ENCODE measurements at places on chromosomes 12 and 14.

DNA sequence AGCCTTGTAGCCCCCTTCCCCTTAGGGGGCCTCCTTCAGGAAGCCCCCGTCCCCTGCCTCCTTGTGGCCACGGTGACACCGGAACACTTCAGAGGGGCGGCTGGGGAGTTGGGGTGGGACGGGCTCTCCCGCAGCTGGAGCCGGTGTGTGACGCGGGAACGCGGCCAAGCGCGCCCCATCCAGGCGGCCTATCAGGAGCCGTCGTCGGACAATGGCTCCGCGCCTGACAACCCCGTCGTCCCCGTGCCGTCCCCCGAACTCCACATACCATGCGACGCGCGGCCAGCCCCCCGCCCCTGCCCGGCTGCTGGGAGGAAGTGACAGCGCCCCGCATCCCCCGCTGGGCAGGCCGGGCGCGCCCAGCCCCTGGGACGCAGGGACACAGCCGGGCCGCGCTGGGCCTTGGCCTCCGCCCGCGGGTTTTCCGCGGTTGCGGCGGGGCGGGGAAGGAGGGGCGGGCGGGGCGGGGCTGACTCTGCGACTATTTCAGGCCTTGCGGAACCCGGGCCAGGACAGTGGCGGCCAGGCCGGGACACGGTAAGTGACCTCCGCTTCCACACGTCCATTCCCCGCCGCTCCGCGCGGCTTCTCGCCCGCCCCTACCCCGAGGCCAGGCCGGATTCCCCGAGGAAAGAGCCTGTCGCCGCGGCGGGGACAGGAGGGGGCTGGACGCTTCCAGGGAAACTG lies at the start of gene TNFAIP2:
Gene TNFAIP2, plus strand, starts transcription at position 515 of the 687 bp plus-strand sequence. CDS start 2,997 bp downstream, outside the sequence.
- DNase-seq, result peak; percentile 77

DNA sequence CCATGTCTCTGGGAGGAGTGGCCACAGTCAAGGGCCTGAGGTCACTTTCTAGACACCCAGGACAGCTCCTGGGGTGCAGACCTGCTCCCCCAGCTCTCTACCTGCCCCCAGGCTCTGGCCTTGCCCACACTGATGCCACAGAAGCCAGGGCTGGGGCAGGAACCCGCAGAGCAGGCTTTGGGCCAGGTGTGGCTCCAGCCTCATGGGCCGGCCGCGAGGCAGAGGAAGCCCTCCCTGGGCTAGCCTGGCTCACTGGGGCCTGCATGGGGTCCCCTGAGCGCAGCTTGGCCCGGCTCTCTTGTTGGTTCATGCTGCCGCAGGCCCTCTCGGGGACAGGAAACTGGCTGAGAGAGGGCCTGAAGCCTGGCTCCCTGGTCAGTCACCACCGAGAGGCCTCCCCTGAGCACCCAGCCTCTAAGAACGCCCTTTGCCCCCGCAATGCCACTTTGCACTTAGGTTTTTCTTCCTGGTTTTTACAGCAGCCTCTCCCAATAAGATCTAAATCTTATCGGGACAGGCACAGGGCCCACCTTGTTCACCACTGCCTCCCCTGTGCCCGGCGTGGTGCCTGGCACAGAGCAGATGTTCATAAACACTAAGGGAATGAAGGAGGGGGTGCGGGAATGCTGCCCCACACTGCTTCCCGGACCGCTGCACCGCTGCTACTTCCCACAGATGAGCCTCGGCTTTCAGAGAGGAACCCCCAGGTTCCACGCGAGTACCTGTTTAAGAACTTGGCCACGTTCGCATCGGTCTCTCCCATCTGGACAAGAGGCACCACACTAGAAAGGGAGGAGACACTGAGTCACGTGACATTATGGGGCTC lies 14.7 kb downstream of the MMAB start:
- DNase-seq, result no peak

- DNase-seq, result no peak
Observed at GRCh38 chr14:59215757-59216156, 27.3 kb downstream of the DAAM1 start.

DNA sequence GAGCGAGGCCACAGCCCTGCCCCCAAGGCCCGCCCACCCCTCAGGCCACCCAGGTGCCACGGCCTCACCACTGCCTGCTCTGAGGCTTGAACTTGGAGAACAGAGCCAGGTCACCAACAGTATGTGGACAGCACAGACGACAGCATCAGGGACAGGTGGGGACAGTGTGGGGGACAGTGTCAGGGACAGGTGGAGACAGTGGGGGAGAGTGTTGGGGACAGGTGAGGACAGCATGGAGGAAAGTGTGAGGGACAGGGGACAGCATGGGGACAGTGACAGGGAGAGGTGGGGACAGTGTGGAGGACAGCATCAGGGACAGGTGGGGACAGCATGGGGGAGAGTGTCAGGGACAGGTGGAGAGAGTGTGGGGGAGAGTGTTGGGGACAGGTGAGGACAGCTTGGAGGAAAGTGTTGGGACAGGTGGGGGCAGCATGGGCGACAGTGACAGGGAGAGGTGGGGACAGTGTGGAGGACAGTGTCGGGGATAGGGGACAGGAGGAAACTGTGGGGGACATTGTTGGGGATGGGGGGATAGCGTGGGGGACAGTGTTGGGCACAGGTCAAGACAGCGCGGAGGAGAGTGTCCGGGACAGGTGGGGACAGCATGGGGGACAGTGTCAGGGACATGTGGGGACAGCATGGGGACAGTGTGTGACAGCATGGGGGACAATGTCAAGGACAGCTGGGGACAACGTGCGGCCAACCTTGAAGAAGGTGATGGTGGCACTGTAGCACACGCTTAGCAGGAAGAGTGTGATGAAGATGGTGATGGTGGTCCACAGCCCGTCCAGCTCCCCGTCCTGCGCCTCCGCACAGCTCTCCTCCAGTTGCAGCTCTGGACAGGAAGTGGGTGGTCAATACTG lies 114.9 kb downstream of the TMEM121 start:
- no peak for DNase-seq

DNA sequence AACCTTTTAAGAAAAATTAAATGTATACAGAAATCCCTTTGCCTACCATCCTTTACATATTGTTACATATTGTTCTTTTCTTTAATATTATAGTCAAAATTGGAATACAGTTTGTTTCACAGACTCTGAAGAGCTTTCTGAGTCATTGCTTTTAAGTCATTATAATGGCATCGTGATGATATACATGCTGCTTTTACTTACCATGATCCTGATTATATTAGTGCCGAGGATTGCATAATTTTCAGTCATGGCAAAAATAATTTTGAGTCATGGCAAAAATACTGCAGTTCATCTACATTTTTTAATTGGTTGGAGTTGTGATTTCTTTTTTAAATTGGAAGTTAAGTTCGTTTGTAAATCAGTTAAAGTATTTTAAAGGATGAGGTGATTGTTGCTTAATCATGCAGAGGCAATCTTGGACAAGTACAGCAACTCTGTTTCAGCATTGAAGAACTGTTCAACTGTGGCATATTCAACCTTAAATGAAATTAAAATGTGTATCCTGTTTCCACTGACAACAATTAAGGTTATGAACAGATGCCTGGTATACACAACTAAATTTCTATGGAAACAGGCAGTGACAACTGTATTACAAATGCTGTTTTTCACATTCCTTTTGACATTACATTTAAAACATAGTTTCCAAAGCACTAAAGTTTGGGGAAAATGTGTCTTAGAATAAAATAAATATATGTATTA lies 142.3 kb downstream of the PCNX1 start:
- DNase-seq, result no peak

DNA sequence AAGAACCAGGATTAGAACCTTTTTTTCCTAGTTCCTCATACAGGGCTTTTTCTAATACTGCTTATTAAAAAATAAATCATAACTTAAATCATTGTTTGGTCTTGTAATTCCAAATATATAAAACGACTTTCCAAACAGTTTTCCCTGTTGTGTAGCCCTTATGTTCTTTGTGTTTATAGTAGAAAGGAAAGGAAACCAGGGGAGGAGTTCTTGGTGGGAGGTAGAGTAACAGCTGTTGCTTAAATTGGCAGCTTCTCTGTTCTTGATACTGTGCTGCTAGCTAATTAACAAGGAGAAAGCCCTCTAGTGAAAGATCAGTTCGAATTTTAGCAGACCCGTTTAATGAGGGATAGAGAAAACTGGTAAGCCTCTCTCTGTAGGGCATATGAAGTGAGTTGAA lies 15.0 kb downstream of the SRP54 start:
- peak; percentile 32 for DNase-seq

DNA sequence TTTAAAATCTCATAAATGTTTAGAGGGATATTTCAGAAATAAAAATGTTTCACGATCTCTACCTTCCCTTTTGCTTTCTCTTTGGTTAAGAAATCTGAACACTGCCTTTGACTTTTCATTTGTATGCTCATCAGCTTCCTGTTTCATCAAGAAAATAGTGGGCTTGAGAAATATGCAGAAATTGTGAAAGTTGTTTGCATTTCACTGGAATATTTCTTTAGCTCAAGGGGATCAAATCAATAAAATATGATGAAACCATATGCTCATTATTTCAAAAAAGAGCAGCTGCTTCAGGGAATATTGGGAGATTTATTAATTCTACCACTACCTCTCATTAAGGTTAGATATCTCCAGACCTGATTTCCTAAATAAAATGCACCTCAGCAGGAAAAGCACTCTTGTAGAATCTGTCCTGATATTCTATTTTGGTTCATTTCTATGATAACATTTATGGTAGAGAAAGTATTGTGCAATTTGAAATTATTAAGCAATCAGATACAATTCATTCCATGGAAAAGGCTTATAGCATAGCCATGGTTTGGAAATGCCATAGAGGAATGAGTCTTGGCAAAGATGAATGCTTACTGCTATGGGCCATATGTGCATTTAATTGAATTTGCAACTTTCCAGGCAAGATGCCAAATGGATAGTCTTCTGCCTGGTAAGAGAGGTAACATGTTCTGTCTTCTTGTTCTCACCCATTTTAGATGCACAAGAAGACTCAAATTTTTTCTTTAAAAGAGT lies 212.6 kb upstream of the SLC16A7 start:
- DNase-seq, result no peak

- no peak for DNase-seq
Observed at GRCh38 chr12:132259364-132259871, 70.0 kb downstream of the GALNT9 start.

GRCh38 chr12:18431771-18432170 lies 170.5 kb downstream of the PIK3C2G start:
- no peak for DNase-seq

- peak; percentile 89 for DNase-seq
Observed at GRCh38 chr12:87150969-87151662, 878.1 kb downstream of the C12orf50 start.

GRCh38 chr12:53602176-53602864 lies 23.9 kb downstream of the ATF7 start:
- no peak for DNase-seq

DNA sequence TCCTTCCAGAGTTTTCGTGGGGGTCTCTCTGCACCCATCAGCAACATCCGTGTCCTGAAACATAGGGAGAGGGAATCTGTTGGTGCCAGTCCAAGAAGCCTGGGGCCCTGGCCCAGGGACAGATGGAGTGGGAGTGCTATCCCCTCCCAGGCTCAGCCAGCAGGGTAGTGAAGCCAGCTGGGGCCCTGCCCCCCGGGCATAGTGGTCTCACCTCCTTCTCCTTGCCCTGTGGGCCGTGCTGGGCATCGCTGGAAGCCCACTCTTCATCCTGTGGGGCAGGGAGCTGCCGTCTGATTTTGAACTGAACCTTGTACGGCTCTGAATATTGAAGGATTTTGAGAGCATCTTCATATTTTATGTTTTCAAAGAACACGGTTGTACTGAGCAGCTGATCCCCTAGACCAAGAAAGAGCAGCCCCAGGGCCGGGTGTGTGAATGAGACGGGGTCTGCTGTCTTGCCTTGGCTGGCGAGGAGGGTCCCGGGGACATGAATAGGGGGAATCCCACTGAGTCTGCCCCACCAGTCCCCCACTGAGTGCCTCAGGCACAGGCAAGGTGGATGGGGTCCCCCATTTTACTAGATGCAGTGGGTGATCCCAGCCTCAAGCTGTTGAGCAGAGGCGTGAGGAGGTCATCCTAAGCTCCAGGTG lies 23.3 kb downstream of the AHNAK2 start:
- no peak for DNase-seq
